Cortex of kidney (tissue), 1 donor: ENCODE measurements at places on chromosomes 2 and 18.

DNA sequence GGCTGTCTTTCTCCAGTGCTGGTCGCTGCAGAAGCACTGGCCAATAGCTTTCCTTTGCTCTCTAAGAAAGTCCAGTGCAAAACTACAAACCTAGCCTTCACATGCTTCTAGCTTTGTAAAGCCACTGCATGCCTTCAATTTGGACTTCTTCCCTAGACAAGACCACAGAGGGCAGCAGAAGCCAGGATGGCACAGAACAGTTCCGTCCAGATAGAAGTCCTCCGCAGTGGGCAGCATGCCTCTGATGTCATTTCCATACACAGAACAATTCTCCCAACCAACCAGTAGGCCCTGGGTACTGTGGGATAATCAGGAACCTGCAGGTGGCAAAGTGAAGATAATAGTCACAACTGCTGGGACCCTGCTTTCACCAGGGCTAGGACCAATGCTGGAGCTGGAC lies 3.3 kb downstream of the ST6GAL2 start:
- DNase-seq: no peak

DNA sequence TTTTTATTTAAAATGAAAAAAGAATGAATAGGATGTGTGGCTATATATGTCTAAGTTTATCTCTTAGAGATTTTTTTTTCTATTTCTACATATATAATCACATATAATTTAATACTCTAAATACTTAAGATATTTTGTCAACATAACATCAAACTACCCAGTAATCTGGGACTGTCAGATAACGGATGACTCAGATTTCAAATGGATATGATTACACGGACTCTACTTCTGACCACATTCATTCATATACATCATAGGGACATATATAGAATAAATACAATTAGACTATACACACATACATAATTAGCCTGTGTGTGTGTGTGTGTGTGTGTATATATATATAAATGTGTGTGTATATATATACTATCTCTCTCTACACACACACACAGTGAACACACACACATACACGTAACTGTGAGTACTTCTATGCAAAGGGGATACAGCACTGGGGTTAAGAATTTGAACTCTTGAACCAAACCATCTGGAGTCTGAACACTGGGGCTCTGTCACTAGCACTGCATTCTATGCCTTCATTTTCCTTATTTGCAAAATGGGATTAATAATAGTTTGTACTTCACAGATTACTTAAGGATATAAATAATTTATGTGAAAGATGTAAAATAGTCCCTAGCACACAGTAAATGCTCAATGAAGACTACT lies 59.5 kb downstream of the CHN1 start:
- no peak for DNase-seq

DNA sequence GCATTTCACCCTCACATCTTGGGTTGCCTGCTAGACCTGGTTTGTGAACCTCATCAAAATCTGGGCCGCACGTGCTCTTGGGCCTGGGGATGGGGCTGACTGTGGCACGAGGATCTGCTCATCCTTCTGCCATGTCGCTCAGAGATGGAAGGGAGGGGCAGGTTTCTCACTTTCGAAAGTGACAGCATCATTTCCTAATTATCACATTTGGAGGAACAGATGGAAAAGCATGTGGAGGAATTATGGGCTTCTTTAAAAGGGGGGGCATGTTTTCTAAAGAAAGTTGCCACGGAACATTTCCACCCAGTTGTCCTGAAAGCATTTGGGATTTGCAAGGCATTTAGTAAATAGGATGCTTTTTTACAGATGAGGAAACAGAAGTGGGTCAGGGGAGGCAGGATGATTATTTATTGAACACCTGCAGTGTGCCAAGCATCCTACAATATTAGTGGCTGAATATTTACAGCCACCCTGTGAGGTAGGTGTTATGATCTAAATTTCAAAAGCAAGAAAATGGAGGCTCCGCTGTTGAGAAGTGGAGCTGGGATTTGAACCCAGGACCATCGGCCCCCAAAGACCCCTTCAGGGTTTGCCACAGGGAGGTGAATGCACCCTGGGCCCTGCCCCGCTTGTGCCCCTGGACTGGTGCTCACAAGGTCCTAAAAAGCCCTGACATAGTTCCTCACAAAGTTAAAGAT lies 104.2 kb upstream of the MYCN start:
- DNase-seq: no peak

- no peak for DNase-seq
These were observed 65.7 kb downstream of the SPRED2 start for GRCh38 chr2:65366595-65367125.

DNA sequence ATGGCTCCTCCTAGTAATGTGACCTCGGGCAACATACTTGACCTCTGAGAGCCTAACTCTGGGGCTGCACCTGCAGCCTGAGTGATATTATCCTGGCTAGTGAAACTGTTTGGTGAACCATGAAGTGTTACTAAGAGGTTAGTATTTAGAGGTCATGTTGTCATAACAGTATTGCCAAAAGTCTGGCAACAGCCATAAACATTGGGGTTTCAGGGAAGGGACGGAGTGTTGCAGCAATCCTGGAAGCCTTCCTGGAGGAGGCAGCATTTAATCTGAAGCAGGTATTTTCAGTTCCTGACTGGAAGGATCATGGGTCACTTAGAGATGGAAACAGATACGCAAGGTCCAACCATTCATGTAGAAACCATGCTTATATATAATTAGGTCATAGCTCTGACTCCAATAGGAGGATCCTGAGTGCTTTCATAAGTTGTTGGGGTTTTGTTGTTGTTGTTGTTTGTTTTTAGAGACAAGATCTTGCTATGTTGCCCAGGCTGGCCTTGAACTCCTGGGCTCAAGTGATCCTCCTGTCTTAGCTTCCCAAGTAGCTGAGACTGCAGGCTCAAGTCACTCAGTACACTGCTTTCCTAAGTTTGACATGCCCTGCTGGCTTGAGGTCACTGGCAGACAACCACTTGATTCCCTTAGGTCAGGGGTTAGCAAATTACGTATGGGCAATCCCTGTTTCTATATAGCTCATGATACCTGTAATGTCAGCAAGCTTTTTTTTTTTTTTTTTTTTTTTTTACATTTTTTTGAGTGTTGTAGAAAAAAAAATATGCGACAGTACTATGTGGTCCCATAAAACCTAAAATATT lies 21.5 kb downstream of the GPR39 start:
- no peak for DNase-seq

GRCh38 chr18:5030636-5031035 lies 166.4 kb downstream of the AKAIN1 start:
- no peak for DNase-seq

GRCh38 chr2:30869988-30870387 lies 62.7 kb upstream of the CAPN13 start:
- no peak for DNase-seq
